ENCODE measurements at places on chromosomes 6 and 20.

- no peak for DNase-seq
These were observed 380.1 kb upstream of the SOX4 start for GRCh38 chr6:21213492-21213891.

GRCh38 chr20:20259533-20259932, 108.4 kb upstream of the INSM1 start:
- no peak for DNase-seq

- no peak for DNase-seq
These were observed 69.9 kb downstream of the HACE1 start for GRCh38 chr6:104789770-104790190.

DNA sequence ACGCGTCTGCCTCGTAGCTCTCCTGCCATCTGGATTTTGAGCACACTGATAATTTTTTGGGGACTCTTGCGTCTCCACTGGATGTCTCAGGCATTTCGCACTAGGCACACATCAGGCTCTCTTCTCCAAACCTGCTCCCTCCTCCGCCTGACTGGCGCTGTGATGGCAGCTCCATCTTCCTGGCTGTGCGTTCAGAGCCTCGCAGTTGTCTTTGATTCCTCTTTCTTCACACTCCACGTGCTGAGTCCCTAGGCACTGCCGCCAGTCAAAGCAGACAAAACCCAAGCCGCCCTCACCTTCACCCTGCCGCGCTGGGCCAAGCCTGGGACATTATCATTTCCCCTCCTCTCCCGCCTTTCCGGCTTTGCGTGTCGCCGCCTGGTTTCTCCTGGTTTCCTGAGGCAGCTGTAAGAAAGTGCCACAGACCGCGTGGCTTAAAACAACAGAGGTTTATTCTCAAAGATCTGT, 778 bp downstream of the PSMG4 start:
- no peak for DNase-seq

GRCh38 chr6:151290877-151291721, 51.3 kb downstream of the AKAP12 start:
- DNase-seq: no peak

- no peak for DNase-seq
These were observed 356.8 kb upstream of the ARID1B start for GRCh38 chr6:156420172-156420993.

- DNase-seq: no peak
These were observed 45.8 kb upstream of the SCML4 start for GRCh38 chr6:107869871-107870270.

DNA sequence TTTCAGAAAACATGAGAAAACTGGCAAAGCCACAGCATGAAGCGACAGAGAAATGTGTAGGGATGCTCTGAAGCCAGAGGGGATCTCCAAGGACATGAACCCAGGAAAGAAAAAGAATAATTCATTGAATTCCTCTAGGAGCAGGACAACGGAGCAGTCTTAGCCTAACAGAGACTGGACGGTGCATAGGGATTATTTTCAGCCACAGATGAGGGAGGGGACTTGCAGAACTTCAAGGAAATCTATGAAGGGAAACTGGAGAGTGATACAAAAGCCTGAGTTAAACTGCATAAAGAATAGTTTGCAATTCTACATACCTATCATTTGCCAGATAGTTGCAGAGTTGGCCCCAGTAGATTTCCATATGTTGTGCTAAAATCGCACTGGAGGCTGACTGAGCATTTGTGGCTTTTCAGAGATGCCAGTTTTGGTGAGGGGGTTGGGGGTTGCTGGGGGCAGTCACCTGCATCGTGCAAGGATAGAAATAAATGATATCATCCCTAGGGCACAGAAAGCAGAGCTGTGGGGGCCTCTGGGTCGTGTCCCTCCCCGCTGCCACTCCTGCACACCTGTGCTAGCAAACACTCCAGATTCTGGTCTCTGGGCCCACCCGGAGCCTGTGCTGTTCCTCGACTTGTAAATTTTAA, 443.2 kb upstream of the JARID2 start:
- no peak for DNase-seq

DNA sequence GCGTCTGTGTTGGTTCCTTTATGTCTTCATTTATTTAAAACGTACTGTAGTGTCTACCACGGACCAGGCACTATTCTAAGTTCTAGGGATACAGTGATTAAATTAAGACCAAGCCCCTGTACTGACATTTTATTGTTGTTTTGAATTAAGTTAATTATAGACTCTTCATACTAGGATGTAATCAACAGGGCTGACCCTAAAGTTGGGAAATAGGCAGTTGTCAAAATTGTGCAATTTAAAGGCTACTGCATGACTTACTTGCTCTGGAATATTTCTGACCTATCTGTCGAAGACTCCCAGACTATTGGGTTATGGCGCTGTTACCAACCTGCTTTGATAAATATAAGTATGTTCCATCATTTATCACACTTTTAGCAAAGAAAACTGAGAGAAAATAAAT, 6.7 kb downstream of the MYO6 start:
- DNase-seq: no peak

DNA sequence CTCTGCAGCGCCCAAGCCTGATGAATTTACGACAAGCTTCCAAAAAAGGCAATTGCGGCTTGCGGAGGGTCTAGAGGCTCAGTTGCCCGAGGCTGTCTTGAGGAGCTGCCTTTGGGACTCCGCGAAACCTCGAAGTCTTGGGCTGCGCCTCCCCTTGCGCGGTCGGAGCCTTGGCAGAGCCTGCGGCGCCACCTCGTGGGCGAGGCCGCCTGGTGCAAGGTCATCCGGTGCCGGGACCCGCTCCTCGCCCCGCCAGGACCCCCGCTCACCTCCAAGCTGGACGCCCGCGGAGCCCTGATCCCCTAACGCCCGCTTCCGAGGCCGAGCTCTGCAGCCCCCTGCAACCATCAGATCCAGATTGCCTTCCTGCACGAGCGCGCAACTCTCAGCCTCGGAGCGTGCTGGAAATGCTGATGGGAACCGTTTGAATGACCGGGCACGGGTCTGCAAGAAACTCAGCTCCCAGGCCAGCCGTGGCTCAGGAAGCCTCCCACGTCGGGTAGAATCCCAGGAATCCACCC, 14.9 kb upstream of the FAM210B start:
- no peak for DNase-seq

DNA sequence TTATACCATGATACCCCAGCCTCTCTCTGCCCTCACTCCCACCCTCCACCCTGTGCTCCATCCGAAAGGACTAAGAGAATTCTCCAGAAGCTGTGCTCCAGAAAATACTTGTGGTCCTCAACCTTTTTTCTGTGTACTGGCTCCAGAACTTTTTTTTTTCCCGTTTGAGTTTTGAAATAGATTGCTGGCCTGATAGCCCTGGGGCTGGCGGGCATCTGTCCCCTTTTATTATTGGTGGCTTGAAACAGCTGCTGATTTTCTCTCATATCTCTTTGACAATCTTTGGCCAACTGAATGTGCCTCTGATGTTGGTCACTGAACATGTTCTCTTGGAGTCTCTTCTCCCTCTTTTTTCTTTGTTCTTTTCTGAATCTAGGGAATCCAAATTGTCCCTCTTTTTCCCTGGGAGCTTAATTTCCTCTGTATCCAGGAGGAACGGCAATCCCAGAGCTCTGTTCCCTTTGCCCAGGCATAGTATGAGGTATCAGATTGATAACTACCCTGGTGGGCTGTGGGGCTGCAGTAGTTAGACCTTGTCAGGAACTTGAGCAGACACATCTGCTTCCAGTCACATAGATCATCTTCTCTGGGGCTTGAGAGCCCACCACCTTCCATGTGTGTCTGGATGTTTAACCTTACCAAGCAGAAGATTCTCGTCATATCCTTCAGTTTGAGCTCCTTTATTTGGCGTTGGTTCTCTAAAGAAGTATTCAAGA, 1.6 kb downstream of the PPARD start:
- DNase-seq: no peak

- no peak for DNase-seq
These were observed 13.1 kb downstream of the KCNS1 start for GRCh38 chr20:45087814-45088213.

DNA sequence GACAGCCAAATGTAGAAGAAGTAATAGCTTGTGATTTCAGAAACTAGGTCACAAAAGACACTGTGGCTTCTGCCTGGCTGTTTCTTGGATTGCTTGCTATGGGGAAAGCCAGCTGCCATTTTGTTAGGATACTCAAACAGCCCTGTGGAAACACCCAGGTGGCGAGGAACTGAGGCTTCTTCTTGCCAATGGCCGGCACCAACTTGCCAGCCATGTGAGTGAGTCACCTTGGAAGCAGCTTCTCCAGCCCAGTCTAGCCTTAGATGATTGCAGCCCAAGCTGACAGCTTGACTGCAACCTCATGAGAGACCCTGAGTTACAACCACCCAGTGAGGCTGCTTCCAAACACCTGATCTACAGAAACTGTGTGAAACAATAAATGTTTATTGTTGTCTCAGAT, 11.9 kb upstream of the KIAA1755 start:
- no peak for DNase-seq

GRCh38 chr20:34472246-34472925, 43.8 kb upstream of the DYNLRB1 start:
- DNase-seq: no peak

GRCh38 chr20:44071526-44072111, 115.4 kb downstream of the JPH2 start:
- no peak for DNase-seq
